ENCODE measurements at places on chromosomes 16 and 17. TPM values are rescaled to one million over a fixed set of nuclear protein-coding genes. Genes with fewer than 3 reads are reported as not detected.

GRCh38 chr17:2393954-2394749, 6.7 kb downstream of the MNT start:
- no peak for DNase-seq

DNA sequence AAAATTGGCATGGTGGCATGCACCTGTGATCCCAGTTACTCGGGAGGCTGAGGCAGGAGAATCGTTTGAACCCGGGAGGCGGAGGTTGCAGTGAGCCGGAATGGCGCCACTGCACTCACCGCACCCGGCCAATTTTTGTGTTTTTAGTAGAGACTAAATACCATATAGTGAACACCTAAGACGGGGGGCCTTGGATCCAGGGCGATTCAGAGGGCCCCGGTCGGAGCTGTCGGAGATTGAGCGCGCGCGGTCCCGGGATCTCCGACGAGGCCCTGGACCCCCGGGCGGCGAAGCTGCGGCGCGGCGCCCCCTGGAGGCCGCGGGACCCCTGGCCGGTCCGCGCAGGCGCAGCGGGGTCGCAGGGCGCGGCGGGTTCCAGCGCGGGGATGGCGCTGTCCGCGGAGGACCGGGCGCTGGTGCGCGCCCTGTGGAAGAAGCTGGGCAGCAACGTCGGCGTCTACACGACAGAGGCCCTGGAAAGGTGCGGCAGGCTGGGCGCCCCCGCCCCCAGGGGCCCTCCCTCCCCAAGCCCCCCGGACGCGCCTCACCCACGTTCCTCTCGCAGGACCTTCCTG, at the start of gene HBQ1:
Gene HBQ1, plus strand, starts transcription at position 359 of the 575 bp plus-strand sequence. Its CDS starts 28 bp downstream, at position 387.
- DNase-seq = no peak

Gene MT1E
- total RNA-seq = 407 TPM

Gene CMTM3
- 28.9 TPM for total RNA-seq

DNA sequence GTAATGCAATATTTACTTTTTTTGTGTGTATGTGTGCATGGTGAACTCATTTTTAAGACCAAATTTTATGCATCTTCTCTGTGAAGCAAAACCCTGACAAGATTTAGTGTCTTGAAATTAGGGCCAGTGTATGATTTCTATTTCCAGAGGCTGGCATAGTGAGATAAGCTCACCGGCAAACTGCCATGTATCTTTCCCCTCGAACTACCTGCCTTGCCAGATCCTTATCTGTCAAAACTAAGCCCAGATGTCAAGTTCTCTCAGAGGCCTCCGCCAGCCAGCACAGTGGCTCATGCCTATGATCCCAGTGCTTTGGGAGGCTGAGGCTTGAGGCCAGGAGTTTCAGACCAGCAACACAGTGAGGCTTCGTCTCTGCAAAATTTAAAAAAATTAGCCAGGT, 10.0 kb downstream of the USP32 start:
- DNase-seq = no peak

GRCh38 chr17:69430488-69430887, 16.0 kb downstream of the MAP2K6 start:
- DNase-seq = no peak

- DNase-seq = no peak
Measured at GRCh38 chr17:82349287-82349701, 9.8 kb upstream of the TEX19 start.

DNA sequence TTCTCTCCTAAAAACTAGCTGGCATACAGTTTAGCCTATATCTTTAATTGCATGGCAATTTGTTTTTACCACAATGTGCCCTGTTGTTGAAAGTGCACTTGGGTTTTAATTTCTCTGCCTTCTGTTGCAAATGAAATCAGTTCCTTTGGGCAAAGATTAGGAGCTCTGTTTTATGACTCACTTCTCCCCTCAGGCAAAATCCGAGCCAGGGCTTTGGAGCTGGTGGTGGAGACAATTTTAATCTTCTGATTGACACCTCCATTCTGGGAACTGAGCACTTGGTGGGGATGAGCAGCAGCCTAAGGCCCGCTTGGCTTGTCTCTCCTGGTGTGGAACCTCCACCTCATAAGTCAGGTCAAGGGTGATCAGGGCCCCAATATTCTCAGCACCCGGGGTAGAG, 13.3 kb upstream of the MYH8 start:
- DNase-seq = no peak

Gene RPL27
- 852 TPM for total RNA-seq

DNA sequence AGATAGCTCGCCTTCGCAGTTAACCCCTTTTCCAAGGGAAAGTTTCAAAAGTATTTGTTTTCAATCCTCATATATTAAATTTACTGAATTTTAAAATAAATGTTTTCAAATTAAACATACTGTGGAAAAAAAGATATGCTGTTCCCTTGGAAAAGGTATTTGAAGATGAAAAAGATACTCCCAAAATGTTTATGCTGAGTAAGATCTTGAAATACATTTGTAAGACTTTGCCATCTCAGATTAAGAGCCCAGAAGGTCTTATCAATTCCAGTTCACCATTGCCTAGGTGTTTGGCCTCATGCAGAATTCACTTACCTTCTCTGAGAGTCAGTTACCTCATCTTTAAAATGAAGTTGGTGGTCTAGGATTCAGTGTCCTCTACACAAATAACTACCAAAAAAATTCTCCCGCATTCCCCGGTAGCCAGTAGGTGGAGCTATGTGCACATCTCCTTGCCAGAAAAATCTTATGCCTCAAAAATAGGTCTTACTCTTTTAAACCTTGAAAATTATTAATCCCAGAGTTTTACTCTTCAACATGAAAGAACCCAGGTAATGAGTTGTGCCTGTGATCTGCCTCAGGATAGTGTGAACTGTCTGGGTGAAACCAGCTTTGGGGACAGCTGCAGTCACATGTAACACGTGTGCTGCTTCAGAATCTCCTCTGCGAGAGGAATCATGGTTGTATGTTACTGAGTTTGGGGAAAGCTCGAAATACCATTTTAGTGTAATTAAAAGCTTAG, 178.3 kb downstream of the MRTFB start:
- no peak for DNase-seq

Gene NPIPA3
- total RNA-seq = not detected

Gene CDH1
- total RNA-seq = 1.8 TPM

GRCh38 chr17:2691965-2692780, 19.4 kb downstream of the CLUH start:
- peak; percentile 17 for DNase-seq

GRCh38 chr17:60231691-60232090, 81.9 kb downstream of the CA4 start:
- DNase-seq = no peak

Gene ZFP1
- total RNA-seq = 12.6 TPM
